ENCODE measurements at places on chromosomes 2 and 18.
A peak's percentile ranks its signal among the peaks of the same experiment; 100 is the strongest.

- DNase-seq = no peak
Measured at GRCh38 chr18:9809697-9810096, 76.1 kb upstream of the TXNDC2 start.

- no peak for DNase-seq
Measured at GRCh38 chr2:118056165-118056534, 32.1 kb upstream of the INSIG2 start.

GRCh38 chr2:10385933-10386773, 62.0 kb downstream of the ODC1 start:
- no peak for DNase-seq

DNA sequence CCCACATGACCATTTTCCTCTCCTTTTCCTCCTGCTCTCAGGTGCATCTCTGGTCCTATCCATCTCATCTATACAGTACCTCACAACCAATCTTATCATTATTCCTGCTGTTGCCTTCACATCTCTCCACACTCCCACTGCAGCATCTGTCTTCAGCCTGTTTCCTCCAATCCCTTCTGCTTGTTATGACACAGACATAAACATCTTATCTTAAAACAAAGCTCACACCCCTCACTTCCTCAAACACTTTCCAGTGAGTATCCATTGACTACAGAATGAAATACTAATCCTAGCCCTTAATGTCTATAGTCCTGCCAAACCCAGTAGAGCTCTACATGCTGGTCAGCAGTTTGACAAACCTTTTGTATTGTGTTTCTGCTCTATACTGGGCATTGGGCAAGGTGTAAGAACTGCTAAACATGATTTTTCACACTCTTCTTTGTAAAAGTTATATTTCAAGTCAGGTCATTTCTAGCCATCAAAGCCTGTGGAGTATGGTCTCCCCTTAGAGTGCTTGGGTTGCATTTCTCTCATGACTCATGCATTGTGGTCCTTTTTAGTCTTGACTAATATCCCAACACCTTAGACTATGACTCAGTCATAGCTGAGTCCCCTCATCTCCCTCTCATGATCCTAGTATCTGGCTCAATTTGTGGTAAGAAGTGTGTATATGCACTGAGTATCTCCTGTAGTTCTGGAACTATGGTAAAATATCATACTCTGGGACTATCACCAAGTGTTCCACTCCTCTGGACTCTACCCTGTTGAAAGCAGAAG, 187.0 kb downstream of the CYRIA start:
- DNase-seq = no peak

GRCh38 chr2:98560256-98560771, 48.0 kb downstream of the COA5 start:
- no peak for DNase-seq

- no peak for DNase-seq
Measured at GRCh38 chr2:223932816-223933800, 12.0 kb downstream of the WDFY1 start.

DNA sequence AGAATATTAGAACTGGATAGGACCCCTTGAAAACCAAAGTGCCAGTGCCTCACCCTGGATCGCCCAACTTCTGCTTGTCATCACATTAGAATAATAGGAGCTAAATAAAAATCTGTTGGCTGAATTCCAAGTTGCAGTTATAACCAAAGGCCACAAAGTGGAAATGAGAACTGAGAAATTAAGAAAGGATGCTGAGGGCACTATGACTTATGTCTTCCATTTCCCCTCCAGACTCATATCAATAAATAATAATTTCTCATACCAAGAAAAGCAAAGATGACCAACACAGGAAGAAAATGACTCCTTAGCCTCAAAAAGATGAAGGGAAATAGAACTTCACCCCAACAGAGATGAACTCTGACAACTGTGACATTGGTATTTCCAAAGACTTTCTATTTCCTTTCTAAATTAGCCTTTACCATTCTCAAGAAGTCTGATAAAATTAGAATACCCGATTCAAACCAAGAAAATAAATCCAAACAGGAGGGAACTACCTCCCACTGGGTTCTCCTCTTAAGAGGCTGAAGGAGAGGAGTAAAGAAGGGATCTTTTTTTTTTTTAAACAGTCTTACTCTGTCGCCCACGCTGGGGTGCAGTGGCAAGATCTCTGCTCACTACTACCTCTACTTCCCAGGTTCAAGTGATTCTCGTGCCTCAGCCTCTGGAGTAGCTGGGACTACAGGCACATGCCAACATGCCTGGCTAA, 46.5 kb upstream of the EPG5 start:
- no peak for DNase-seq

DNA sequence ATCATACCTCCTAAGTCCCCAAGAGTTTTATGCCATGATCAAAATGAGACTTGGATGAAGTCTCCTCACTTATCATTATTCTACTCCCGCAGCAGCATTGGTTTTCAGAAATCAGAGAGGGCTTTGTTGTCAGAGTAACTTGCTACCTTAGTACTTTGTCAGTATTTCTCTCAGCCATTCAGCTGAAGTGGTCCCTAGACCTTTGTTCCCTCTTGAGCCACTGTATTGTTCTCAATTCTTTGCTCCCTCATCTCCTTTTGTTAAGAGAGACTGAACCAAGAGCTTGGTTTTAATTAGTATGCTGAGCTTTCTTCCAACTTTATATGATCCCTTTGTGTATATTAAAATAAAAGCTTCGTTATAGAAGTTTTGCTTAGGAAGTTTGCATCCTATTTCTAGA, 133.4 kb downstream of the DOCK10 start:
- no peak for DNase-seq

- no peak for DNase-seq
Measured at GRCh38 chr2:173119944-173120343, 44.3 kb downstream of the MAP3K20 start.

DNA sequence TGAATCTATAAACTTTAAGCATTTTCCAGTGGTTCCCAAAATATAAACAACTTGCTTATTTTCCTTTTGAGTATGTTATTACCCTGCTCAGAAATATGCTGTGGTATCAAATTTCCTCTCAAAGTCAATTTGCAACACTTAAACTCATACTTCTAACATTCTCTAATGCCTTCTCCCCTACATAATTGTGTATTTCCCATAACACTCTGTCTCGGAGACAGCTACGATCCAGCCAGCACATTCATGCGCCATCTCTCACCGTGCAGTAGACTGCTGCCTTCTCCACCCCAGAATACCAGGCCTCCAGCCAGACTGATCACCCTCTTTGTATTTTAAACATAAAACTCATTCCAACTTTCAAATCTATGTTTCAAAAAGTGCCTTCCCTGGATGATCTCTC, 41.8 kb downstream of the TIMM21 start:
- DNase-seq = no peak

DNA sequence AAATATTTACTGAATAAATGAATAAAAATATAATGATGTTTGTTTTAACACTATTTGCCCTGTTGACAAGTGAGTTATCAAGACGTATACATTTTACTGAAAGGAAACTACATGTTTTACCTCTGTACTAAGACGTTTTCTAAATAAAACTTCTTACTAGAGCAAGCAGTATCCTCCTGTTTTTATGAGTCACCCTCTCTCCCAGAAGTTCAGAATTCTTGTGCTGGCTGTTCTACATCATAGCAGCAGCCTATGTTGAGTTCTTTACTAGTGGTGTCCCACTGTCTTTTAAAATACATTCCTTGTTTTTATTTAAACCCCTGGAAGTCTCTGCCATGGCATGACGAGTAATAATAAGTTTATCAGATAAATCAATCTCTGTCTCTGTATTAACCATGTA, 297.4 kb downstream of the CALCRL start:
- DNase-seq = no peak

DNA sequence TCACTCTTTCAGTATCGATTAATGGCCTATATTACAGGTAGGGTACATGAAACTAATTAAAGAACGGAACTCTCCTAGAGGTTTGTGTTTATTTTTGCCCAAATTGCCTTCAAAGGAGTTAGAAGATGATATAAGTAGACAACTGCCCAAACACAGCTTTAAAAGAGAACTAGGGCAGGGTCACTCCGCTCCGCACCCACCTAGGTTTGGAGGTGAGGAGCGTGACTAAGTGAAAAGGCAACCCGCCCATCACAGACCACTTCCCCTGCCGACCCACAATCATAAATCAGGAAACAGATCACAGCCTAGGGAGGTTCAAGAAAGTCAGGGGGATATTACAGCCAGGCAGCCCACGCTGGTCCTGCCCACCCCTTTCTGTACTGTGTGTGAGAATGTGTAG, 166.7 kb downstream of the C1D start:
- no peak for DNase-seq

GRCh38 chr2:226763320-226763719, 36.3 kb downstream of the IRS1 start:
- no peak for DNase-seq

- DNase-seq = peak; percentile 26
Measured at GRCh38 chr2:55519938-55520885, 694 bp downstream of the CFAP36 start.

- peak; percentile 68 for DNase-seq
Measured at GRCh38 chr2:111897924-111898702, at the start of gene MERTK. Gene MERTK, plus strand, starts transcription at chr2:111898607. Its CDS starts 129 bp downstream, at chr2:111898736.

DNA sequence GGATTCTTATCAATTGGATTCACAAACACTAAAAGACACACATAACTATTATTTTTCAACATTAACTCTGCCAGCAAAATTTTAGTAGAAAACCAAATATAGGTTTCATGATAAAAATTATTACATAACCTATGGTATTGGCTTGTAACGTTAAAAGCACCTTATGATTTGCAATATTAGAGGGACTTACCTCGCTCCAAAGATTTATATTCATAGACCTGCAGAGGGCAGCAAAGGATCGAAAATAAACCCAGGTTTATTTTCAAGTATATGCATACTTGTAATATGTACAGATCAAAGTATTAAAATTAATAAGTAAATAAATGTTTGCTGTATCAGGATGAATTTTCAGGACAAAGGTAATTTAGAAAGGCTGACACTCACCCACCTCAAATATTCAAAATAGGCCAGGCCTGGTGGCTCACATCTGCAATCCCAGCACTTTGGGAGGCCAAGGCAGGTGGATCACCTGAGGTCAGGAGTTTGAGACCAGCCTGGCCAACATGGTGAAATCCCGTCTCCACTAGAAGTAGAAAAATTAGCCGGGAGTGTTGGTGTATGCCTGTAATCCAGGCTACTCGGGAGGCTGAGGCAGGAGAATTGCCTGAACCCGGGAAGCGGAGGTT, 45.3 kb downstream of the LRPPRC start:
- DNase-seq = no peak

DNA sequence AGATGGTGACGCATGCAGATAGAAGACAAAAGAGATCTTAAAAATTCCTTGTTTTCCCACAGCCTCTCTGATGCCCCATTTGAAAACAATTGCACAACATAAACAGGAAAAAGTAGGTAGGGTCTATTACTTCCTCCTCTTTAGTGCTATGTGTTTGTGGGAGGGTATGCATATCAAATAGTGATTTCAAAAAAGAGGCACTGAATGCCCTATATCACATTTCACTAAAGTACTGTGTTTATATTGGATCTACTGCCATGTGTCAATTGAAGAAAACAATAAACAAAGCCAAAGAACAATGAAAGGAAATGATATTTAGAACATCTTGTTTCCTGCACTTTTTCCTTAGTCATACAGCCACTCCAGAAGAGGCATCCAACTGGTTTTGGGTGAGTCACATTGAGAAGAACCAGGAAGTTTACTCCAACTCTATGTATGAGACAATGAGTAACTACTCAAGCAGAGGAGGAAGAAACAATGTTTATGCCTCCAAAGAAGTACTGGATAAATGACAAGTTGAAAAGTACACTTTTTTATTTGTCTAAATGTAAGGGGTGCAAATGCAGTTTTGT, 583.6 kb downstream of the FBXO15 start:
- no peak for DNase-seq

GRCh38 chr2:189609853-189610252, 29.3 kb upstream of the SLC40A1 start:
- DNase-seq = no peak

DNA sequence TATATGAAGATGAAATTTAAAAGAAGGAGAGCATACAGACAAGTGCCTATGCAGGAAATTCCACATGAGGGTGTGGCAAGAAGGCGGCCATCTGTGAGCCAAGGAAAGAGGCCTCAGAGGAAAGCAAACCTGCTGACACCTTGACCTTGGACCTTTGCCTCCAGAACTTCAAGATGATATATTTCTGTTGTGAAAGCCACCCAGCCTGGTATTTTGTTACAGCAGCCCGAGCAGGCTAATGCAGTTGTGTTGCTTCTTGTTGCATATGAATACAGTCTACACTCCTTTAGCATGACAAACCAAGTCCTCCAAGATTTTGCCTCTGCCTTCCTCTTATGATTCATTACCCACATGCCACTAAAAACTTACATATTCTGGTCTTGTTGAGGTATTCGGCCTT, 374.8 kb upstream of the TRIB2 start:
- DNase-seq = no peak

GRCh38 chr2:218008060-218009040, 5.6 kb upstream of the TNS1 start:
- no peak for DNase-seq

GRCh38 chr2:25491966-25492532, 150.3 kb upstream of the DNMT3A start:
- DNase-seq = no peak

DNA sequence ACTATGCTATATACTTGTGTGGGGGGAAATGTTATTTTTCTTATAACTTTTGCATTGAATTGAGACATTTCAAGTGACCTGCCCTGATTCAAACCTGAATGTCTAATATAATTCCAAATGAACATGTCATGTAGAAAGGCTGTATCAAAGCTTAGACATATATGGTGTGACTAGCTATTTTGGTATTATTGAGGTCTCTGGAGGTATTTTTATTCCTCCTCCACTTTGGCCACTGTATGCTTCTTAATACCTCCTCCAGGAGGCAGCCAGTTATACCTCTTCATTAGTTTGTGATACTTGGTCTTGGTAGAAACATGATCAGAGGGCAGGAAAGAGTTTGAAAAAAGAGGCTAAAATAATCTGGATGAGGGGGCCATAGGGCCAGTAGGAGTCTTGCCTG, 217.1 kb downstream of the TCF4 start:
- DNase-seq = no peak

GRCh38 chr2:38120829-38121228, 44.9 kb upstream of the CYP1B1 start:
- DNase-seq = no peak

DNA sequence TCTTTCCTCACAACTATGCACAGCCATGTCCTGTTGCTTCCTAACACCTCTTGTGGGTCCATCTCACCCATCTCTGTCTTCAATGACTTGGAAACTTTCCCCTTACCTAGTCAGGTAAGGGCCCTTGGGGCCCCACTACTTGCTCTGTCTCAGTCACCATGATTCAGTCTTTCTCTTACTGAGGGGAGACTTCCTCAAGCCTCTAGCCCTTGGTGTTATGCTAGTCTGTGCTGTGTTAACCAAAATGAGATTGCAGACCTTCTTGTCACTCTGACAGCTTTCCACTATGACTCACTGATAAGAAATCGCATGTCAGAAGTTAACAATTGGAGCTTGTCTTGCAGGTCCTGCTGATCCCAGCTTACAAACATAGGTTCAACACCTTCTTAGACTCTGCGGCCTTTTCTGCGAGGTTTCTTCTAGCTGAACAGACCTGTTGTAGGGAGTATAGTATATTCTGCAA, 65.3 kb downstream of the WDR75 start:
- no peak for DNase-seq

Measured in amygdala (tissue), 56 donors.